ENCODE measurements at places on chromosomes 13 and 19.

DNA sequence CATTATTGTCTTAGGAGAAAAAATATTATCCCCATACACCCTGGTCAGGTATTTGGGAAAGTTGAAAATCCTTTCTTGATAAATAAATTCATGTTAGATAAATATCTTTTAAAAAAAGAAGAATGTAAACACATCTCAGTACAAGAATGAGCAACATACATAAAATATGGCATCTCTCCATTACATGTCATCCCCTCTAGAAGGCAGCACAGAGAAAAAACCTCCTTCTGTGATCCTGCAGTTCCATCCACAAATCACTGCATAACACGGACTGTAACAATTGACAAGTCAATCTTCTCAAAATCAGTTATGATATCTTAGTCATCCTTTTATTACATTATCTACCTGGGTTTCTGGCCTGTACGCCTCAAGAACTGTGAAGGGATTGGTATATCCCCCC, 683.9 kb upstream of the KLHL1 start:
- DNase-seq = no peak

DNA sequence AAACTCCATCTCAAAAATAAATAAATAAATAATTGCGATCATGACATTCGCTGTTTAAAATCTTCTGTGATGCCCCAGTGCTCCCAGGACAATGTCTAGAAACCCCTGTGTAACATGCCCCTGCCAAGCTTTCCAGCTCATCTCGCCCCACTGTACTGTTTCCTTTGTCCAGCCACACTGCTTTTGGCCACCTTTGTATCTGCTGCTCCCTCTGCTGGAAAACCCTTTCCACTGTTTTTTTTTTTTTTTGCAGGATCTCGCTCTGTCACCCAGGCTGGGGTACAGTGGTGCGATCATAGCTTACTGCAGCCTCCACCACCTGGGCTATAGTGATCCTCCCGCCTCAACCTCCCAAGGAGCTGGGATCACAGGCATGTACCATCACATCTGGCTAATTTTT, 7.5 kb downstream of the PLAUR start:
- DNase-seq = no peak

DNA sequence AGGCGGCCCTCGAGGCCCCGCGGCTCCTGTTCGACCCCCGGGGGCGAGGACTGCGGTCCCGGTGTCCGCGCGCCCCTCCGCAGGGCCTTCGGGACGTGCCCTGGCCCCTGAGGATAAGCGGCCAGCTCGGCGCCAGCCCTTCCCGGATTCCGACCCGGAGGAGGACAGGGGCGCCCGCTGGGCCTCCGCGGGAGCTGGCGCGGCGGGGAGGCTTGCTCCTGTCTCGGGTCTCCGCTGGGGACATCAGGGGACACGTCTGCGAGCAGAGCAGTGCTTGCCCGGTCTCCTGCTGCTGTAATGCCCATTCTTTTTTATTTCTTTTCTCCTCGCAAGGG, 829 bp downstream of the B3GLCT start:
- DNase-seq = peak; percentile 9

GRCh38 chr19:43286786-43287185, 17.5 kb upstream of the PSG9 start:
- no peak for DNase-seq

DNA sequence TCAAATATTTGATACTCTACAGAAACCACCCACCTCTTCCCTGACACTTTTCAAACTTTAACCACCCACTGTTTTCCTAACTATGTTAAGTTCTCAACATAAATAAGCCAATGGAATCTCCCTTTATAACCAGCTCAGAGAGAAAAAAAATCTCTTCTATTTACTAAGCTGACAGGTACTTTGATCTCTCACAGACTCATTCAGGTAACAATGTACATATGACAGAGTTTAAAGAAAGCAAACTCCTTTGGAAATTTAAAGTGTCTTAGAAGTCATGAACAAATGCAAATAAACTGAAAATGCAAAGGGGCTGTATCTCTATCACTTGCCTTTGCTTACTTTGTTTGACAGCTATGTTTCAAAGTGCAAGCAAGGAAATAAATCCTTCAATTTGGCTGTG, 109.3 kb downstream of the KLF12 start:
- DNase-seq = no peak

GRCh38 chr13:44605275-44605674, 29.1 kb upstream of the TSC22D1 start:
- no peak for DNase-seq

- DNase-seq = no peak
Measured at GRCh38 chr13:26628706-26629105, 71.2 kb downstream of the WASF3 start.

DNA sequence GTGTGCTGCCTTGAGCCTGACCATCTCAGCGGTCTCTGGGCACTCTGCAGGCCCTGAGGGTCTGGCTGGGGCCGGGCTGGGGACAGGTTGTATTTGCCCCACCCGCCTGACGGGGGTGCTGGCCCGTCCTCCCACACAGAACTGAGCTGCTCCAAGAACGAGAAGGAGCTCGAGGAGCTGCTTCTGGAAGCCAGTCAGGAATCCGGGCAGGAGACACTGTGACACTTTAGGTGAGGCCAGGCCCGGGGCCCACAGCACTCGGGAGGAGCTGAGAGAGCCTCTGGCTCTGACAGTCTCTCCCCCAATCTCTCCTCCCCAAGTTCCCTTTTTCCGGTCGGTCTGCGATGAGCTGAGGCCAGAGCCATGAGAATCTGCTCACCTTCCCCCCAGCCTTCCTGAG, 14.5 kb downstream of the NKPD1 start:
- no peak for DNase-seq

DNA sequence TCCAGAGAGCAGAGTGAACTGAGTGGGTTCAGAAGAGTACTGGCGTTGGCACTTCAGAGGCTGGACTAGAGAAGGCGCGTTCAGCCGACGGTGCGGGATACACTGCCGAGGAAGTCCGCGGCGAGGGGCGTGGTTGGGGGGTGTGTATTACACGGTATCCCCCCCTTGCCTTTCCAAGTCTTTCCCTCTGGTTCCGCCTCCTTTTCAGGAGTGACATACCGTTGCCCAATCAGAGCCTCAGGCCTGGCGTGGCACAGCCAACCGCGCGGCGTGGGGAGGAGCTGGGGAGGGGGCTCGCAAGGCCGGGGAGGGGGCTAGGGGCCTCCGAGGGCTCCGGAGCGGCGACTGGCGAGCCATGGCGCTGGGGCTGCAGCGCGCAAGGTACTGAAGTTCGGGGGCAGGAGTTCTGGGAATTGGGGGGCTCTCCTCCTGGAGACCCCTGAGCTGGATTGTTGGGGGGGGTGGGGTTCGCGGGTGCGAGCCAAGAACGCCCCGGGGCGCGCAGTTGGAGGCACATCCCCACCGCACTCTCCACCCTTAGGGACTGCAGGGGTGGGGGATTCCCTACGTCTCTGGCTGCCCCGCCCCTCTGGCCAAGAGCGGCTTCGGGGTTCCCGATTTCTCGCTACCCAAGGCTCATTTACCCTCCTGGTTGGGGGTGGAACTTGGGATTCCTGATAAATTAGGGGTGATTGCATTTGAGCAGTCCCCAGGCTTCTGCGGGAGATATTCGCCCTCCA, at the start of gene HIF3A:
HIF3A (plus strand) TSS at position 321 of the 740 bp plus-strand sequence; CDS start at position 356, 35 bp downstream.
- no peak for DNase-seq

DNA sequence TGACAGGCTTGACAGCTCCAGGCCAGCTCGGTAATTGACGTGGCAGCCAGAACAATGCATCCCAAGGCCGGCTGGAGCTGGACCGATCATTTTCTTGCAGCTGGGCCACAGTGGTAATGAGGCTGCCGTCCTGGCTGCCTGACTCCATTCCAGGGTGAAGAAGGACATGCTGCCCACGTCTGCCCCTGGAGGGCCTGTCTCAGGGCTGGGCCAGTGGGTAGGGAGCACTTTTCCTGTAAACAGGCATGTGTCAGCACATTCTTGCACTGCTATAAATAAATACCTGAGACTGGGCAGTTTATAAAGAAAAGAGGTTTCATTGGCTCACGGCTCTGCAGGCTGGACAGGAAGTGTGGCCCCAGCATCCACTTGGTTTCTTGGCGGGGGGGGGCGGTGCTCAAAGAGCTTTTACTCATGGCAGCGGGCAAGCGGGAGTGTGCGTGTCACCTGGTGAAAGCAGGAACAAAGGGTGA, 38.1 kb upstream of the KCTD15 start:
- no peak for DNase-seq

DNA sequence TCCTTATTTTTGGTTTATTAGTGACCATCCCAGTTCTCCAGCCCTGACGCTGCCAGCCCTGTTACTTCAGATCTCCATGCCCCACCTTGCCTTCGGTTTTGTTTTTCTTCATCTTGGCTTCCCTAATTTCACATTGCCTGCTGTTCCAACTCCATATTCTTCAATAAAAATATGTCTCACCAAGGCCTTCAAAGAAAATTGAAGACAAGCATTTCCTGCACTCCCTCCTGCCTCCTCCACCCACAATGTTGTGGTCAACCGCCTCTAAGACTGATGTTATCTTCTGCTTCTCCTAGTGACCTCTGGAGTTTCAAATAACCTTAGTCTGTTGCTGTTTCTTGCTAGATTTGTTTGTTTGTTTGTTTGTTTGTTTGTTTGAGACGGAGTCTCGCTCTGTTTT, 14.6 kb downstream of the PLD3 start:
- DNase-seq = no peak

DNA sequence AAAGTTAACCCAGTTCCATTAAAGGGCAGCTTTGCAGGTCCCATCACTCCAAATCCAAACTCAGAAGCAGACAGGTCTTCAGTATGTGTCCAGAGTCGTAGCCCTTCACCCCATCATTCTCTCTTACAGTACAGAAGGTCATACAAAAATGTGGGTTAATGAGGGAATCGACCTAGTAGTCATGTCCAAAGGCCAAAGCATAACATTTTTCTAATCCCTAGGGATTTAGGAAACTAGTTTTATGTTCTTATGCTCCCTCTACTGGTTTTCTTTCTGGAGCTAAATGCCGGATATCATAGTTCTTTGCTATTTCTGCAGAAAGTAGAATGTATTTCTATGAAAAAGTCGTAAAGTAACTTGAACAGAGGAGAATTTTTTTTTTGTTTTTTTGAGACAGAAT, 72.2 kb downstream of the DHRS12 start:
- no peak for DNase-seq

- DNase-seq = no peak
Measured at GRCh38 chr13:23642110-23642509, 71.9 kb downstream of the TNFRSF19 start.

DNA sequence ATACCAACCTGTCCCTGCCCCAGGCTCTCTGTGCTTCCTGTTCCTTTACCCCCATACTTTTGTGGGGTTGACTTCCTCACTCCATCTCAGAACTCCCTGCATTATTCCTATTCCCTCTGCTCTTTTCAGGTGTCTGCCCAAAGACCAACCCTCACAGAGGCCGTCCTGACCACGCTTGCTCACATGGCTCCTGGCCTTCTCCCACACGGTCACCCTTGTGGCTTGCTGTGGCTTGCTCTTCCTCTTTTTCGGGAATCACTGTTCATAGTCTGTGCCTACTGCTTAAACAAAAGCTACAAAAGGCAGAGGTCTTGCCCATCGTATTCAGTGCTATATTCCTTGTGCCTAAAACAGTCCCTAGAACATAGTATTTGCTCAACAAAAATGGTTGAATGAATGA, 25.2 kb upstream of the ARGLU1 start:
- no peak for DNase-seq

DNA sequence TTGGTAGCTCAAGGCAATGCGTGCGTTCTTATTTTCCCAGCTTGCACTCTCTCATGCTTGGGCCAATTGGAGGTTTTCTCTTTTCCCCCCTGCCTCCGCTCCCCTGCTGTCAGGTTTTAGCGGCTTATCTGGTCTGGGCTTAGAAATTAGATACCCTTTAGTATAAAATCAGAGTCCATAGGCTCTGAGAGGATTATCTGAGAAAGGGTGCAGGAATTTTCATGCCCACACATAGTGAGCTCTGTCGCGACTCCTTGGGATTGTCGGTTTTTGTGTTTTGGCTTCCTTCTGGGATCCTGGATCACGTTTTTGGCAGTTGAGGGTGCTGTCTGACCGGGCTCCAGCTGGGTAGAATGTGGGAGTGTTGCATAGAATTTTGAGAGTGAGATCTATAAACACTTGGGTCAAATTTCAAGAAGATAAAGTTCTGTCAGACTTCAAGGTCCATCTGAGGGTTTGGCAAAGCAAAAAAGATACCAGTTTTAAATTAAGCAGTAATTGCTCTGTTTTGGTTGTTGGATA, 12.4 kb downstream of the CHAF1A start:
- DNase-seq = no peak

Measured in stimulated activated CD8-positive, alpha-beta memory T cell treated with anti-CD3 and anti-CD28 coated beads, Interleukin-7, amount 100 ng/mL, for 24 hours (primary cell).